CD4-positive, CD25-positive, alpha-beta regulatory T cell (primary cell): ENCODE measurements at places on chromosomes 1 and 21. TPM values are rescaled to one million over a fixed set of nuclear protein-coding genes. Genes with fewer than 3 reads are reported as not detected.

DNA sequence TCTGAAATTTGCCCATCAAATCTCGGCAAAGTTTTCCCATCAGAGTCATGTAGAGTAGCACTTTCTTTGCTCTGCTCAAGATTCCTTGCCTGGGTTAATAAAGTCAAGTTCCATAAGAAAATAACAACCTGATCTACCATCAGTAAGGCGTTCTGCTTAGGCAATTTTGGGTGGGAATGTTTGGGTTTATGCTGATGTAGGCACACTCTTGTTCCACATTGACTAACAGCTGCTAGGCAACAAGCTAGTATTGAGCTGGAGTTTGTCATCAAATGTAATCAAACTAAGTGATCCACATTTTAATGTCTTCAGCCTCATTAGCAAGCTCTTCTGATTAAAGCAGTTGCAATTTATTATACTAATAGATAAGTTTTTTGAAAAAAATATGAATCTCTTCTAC lies 12.1 kb upstream of the HMCN1 start:
- DNase-seq = no peak

The CD1C gene
- total RNA-seq = not detected

The CA14 gene
- not detected for total RNA-seq

The PLOD1 gene
- 2.9 TPM for total RNA-seq

The C4BPA gene
- not detected for total RNA-seq

The NUDT4B gene
- not detected for total RNA-seq
